Activated CD8-positive, alpha-beta memory T cell treated with anti-CD3 and anti-CD28 coated beads, Interleukin-2, amount 50 U/mL, for 48 hours (primary cell): ENCODE measurements at places on chromosomes 12 and 14.

- no peak for DNase-seq
Observed at GRCh38 chr14:68982581-68982980, 3.5 kb upstream of the ACTN1 start.

GRCh38 chr12:3594966-3595365, 104.0 kb downstream of the PRMT8 start:
- no peak for DNase-seq

GRCh38 chr14:38420048-38420447, 164.2 kb upstream of the CLEC14A start:
- DNase-seq: no peak

GRCh38 chr12:95198914-95199313, 18.4 kb downstream of the FGD6 start:
- DNase-seq: no peak

DNA sequence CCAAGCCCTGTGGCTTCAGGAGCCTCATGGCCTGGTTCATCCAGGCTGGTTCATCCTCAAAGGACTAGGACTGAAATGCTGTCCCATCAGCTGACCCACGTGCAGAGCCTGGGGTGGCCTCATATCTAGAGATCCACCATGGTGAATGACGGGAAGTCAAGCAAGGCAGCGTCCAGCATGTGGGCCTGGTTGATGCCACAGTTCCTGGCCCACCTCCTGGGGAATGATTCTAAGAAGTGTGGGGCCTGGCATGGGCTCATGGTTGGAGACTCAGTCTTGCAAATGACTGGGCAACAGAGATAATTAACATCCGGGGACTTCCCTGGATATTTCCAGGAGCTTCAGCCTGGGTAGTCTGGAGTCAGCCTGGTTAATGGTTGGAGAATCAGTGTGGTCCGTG, 302.4 kb upstream of the SFSWAP start:
- DNase-seq: no peak

DNA sequence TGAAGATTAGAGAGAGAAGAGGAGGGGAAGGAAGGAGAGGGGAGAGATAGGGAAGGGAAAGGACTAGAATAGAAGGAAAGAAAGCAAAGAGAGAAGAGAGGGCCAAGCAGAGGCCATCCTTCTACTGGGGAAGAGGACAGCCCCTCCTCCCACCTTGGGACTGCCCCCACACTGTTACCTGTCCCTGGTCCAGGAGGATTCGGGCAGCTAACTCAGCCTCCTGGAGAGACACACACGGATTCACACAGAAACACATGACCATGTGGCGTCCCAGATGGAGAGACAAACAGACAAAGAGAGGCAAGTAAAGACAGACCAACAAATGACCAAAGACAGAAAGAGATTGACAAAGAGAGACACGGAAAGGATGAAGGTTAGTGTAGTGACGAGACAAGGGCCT, 2.2 kb downstream of the NDRG2 start:
- DNase-seq: no peak

GRCh38 chr14:84535976-84536375, 994.0 kb upstream of the FLRT2 start:
- no peak for DNase-seq

DNA sequence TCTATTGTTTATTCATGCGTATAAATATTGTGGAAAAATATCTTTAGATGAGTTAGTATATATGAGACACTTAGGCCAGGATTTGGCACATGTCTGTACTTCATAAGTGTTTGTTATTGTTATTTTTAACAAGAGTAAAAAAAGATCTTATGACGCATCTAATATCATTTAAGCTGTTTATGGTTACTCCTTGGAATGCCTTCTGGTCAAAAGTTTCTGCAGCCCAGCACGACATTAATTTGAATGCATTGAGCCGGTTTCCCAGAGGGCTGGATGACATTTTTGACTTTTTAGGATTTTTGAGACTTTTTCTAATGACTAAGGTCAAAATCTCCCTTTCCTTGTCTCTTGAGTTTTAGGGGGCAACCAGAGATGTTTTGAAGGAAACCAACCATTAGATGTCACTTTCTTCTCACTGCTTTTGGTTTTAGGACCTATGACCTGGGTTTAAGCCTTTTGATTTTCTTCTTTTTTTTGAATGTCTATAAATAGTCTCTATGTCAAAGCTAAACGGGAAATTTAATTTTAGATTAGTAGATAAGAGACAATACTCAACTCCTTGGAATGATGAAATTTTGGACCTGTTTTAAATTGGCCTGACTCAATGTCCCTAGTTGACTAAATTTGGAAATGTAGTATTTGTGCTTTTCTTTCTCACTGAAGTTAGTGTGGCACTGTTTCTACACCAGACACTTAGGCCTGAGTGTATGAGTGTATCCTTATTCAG, 215.5 kb downstream of the AEBP2 start:
- no peak for DNase-seq

GRCh38 chr14:63713764-63714163, 14.1 kb downstream of the SGPP1 start:
- no peak for DNase-seq

DNA sequence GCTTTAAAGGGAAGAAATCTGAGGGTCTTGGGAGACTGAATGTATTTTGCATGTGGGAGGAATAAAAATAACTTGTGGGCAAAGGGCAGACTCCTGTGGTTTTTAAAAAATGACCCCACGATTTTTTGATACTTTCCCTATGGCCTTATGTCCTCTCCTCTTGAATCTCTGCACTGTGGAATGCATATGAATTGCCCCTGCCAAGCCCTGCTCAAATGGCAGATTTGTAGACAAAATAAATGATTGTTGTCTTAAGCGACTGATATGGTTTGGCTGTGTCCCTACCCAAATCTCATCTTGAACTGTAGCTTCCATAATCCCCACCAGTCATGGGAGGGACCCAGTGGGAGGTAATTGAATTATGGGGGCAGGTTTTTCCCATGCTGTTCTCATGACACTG, 223.8 kb downstream of the DACT1 start:
- no peak for DNase-seq

GRCh38 chr12:55736780-55737580, 5.9 kb upstream of the GDF11 start:
- peak; percentile 79 for DNase-seq

DNA sequence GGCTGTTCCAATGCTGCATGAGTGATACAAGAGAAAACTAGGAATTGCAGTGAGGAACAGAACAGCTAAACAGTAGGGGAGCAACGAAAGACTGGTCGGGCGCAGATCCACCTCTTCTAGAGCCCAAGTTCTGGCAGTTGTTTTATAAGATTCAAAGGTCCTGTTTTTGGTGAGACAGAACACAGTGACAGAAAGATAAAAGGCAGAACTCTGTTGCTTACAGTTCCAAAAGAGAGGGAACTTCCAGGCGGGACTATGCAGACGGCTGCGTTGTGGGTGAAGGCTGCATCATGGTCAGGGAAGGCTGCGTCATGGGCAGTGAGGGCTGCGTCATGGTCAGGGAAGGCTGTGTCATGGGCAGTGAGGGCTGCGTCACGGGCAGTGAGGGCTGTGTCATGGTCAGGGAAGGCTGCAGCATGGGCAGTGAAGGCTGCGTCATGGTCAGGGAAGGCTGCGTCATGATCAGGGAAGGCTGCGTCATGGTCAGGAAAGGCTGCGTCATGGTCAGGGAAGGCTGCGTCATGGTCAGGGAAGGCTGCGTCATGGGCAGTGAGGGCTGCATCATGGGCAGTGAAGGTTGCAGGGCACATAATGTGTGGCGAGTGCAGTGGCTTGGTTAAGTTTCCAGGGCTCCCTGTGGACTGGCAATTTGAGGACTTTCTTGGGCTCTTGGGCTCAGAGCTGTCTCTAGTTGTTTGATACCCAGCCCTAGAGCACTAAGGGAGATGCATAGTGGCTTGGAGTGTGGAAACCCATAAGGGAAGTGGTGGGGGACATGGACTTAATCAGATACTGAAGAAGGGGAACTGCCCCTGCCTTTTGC, 619.9 kb downstream of the AACS start:
- no peak for DNase-seq

DNA sequence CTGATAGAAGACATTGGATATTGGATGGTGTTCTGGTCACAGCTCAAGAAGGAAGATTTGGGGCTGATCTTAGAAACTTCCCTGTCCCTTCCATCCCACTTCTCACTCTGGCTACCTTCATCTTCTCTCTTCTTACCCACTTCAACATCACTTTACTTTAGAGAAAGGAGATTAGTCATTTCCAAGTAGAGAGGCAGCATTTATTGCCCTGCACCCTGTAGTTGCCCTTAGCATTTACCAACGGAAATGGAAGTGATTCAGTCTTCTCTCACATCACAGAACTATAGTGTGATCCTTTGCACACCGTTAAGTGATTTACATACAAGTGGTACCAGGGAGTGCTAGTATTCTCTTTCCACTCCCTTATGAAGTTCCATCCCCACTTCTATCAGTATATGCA, 52.4 kb downstream of the PHLDA1 start:
- DNase-seq: no peak

- no peak for DNase-seq
Observed at GRCh38 chr12:110697236-110697635, 8.3 kb upstream of the HVCN1 start.

- no peak for DNase-seq
Observed at GRCh38 chr14:36829547-36829946, 167.9 kb downstream of the PAX9 start.

GRCh38 chr12:88836156-88836555, 255.9 kb upstream of the KITLG start:
- no peak for DNase-seq

GRCh38 chr12:8871068-8871467, 43.2 kb upstream of the PHC1 start:
- DNase-seq: no peak

DNA sequence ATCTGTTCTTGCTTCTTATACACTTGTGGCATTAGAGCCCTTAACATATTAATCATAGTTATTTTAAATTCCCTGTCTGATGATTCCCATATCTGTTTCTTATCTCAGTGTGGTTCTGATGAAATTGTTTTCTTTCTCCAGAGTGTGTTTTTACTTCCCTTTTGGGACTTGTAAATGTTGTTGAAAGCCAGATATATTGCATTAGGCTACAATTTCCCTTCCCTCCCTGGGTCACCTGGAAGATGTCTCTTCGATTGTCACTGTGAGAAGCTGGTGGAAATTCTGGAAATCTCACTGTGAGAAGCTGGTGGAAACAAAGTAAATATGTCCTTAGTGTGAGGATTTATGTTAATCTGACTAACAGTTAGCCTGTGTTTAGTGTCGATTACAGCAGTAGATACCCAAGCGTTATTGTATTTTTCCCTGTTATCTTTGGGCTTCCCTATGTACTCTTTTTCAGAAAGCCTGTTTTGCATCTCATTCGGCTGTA, 717.3 kb downstream of the TRHDE start:
- no peak for DNase-seq

GRCh38 chr14:27077214-27077613, 479.4 kb upstream of the NOVA1 start:
- no peak for DNase-seq

DNA sequence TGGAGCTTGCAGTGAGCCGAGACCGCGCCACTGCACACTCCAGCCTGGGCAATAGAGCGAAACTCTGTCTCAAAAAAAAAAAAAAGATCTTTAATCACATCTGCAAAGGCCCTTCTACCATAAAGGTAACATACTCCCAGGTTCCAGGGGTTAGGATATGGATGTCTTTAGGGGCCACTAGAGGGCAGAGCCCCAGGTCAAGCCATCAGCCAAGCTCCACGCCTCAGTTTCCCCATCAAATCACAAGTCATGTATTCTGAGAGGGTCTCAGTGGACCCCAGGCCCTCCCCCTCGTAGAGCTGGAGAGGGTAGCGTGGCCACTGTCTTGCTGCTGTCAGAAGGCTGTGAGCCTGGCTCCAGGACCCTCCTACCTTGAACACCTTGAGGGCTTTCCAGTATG, 18.8 kb downstream of the SLC8B1 start:
- no peak for DNase-seq

- no peak for DNase-seq
Observed at GRCh38 chr12:50220363-50220995, 53.3 kb upstream of the CERS5 start.

- DNase-seq: no peak
Observed at GRCh38 chr12:11798856-11799501, 149.5 kb downstream of the ETV6 start.

GRCh38 chr12:127130506-127131124, 1136.4 kb upstream of the TMEM132C start:
- DNase-seq: no peak

DNA sequence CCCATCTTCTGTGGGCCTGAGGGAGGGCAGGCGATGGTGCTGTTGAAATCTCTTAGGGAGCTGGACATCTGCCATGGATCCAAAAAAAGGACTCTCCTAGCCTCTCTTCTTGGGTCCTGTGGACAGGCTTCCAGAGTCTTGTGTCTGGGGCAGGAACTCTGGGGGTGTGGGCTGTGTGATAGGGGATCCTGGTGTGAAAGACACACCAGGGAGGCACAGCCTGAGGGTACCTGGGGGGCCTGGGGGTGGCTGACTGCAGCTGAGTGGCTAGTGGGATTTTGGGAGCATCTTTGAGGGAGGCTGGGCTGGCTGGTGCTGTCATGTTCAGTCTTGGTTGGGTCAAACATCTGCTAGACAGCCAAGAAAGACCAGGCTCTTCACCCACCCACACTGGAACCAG, 1.8 kb upstream of the KRT83 start:
- DNase-seq: no peak

DNA sequence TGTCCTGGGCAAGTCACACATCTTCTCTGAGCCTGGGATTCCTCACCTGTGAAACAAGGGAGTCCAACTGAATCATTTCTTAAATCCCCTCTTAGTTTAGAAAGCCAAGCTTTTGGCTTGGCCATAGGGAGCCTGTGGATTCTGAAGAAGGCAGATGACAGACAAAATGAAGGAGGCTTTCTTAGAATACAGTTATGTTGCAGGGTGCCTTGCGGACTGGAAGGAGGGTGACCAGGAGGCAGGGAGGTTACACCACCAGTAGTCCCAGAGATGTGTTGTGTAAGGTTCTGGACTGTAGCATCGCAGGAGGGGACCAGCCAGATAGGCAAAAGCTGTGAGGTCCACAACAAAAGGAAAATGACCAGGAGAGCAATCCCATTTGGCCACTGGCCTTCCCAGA, 8.2 kb upstream of the ACVR1B start:
- DNase-seq: no peak

GRCh38 chr12:20390846-20391245, 22.5 kb downstream of the PDE3A start:
- no peak for DNase-seq

DNA sequence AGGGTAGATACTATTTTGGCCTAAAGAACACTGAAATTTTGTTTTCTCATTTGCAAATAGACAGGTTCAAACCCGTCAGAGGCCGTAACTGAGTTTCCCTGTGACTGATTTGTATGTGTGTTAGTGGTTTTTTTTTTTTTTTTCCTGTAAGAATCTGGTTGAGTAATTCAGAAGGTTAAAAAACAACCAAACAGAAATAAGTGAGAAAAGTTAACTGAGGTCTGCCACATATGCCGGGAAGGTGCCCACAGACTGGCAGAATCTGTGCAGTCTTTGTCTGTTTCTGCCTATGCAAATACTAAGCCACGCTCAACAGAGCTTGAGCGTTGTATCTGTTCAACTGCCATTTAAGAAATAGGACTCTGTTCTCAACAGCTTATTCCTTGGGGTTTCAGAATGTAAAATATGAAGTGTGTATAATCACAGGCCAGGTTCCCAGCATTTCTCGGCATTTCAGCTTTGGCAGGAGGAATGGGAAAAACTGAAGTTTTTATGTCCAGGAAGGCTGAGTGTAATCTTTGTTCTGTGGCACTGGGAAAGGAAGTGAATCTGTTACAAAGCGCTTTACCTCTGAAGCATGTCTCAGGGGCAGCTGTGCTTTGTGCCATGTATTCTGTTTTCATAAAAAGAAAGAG, 181.9 kb downstream of the PRKCH start:
- no peak for DNase-seq

GRCh38 chr14:75673345-75674035, 12.4 kb downstream of the TTLL5 start:
- no peak for DNase-seq
